ENCODE measurements at places on chromosomes 2 and 18.

DNA sequence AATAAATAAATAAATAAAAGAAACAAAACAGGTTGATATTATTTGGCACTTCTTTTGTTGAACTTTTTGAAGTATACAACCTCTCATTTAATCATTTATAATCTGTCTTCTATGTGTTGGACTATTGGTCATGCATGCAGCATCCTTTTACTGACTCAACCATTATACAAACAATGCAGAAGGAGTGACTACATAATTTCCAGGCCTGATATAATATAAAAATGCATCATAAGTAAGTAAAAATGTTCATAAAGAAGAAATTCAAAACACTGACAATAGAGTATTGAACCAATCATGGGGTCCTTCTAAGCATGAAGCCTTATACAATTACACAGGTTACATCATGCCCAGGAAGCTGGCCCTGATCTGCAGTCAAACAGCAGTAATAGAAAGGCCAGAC, 141.5 kb upstream of the FN1 start:
- DNase-seq, result no peak

- no peak for DNase-seq
Measured at GRCh38 chr18:10093445-10093844, 179.6 kb downstream of the VAPA start.

DNA sequence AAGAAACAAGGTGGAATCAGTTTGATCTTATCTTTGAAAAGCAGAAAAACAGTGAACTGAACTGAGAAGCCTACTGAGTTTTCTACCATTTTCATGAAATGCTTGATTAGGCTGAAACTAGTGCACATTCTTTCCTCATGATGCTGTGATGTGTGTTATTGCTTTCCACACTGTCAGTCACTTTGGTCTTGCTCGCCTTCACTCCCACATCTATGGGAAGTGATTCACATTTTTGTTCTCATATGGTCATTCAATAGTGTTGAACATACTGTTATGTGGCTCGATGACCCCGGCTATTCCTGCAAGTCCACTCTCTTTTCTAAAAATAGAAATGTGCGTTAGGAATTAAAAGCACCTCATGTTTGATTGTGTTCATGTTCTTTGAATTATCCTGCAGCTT, 129.7 kb downstream of the TGIF1 start:
- DNase-seq, result no peak

GRCh38 chr2:240443891-240444301, 8.4 kb downstream of the GPC1 start:
- no peak for DNase-seq

DNA sequence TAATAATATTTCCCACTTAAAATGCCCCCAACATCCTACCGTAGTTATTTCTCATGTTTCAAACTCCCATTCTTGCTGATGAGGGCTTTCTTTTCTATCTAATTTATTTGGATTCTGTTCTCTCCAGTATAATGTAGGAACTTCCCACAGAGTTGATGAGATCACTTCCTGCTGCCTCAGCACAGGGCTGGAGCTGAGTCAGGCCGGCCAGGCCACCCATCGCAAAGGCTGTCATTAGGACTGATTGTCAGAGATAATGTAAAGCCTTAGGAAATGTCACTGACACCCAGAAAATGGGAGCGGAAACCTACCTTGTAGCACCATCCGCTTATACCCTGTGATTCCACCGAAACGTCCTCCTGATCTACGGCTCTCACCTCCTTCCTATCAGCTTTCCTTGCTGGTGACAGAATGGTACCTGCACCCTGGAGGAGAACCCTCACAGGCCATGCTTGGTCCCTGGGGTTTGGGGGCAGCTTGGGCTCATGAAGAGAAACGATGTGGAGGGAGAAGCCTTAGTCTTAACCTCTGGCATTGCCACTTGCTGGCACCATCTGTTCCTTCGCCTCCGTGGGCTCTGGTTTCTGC, 672.8 kb upstream of the ID2 start:
- DNase-seq, result no peak

GRCh38 chr18:76610933-76611749, 116.1 kb upstream of the ZNF516 start:
- no peak for DNase-seq

- DNase-seq, result no peak
Measured at GRCh38 chr18:12340945-12341660, 33.1 kb downstream of the TUBB6 start.
